ENCODE measurements at places on chromosomes 12 and 14.

- no peak overlapping the region for H3K27ac ChIP-seq
- no peaks in the 10 kb centered on the region for H3K4me1 ChIP-seq
- no peaks in the 10 kb centered on the region for H3K36me3 ChIP-seq
- no peak for DNase-seq
- no peak overlapping the region for H3K4me3 ChIP-seq
Observed at GRCh38 chr14:62125793-62126192, 363.6 kb downstream of the SNAPC1 start.

GRCh38 chr12:116380108-116380507 lies 102.6 kb upstream of the MED13L start:
- no peak overlapping the region for H3K4me3 ChIP-seq
- no peak overlapping the region for H3K27ac ChIP-seq
- H3K4me1 ChIP-seq: peaks cover 26% of the 10 kb centered on the region
- H3K36me3 ChIP-seq: no peaks in the 10 kb centered on the region
- no peak for DNase-seq

DNA sequence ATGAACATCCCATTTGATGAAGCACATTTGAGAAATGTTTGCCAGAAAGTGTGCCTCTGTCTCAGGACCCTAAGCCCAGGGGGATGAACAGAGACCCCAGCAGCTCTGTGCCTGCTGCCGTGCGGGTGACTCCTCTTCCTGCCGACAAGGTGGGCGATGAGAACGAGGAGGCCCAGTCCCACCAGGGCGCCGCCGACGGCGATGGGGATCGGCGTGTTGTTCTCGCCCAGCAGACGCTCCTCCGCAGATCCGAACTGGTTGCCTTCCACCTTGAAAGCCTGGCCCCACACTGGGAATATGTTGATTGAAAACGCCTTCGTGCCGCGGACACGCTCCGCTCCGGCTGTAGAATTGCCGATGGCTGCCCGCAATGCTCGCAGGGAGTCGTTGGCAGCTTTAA lies 44.1 kb downstream of the LRTM2 start:
- no peaks in the 10 kb centered on the region for H3K4me1 ChIP-seq
- H3K27ac ChIP-seq: no peak overlapping the region
- H3K27me3 ChIP-seq: peaks cover 25% of the 10 kb centered on the region
- peaks cover 1% of the 10 kb centered on the region for H3K36me3 ChIP-seq

GRCh38 chr12:106282457-106283097 lies 20.0 kb upstream of the TCP11L2 start:
- peaks cover 6% of the 10 kb centered on the region for H3K27me3 ChIP-seq
- H3K36me3 ChIP-seq: peaks cover 6% of the 10 kb centered on the region
- peaks cover 20% of the 10 kb centered on the region for H3K4me1 ChIP-seq

- no peak within 1 kb of the TSS for H3K27ac ChIP-seq
- H3K4me1 ChIP-seq: peaks cover 6% of the 10 kb centered on the region
- no peak within 1 kb of the TSS for H3K4me3 ChIP-seq
- H3K27me3 ChIP-seq: peaks cover 22% of the 10 kb centered on the region
- H3K36me3 ChIP-seq: no peaks in the 10 kb centered on the region
Observed at GRCh38 chr12:1820191-1820895, at the start of gene LRTM2. LRTM2 (plus strand) TSS chr12:1820565; CDS start chr12:1828149, 7,584 bp downstream.

DNA sequence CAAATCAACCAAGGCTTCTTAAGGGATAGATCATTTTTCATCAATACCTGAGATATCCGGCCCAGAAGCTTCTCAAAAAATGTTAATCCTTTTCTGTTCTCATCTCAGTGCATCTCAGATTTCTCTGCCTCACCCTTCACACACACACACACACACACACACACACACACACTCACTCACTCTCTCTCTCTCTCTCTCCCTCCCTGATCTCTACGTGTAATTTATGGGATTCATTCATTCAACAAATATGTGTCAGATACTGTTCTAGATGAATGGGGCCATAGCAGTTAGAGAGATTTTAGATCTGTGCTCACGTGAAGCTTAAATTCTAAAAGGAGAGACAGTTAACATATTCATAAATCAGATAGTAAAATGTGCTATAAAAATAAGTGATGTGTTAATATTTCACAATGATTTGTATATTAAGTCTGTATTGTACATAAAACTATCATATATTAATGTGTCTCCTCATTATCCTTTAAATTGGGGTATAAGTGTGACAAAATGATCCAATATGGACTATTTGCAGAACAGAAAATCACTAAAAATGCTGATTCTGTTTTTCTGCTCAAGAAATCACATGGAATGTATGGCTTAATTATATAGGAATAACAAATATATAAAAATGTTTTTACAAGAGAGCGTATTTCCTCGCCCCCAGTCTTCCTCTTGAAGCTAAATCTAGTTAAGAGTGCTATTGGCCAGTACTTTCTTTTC lies 7.3 kb upstream of the FRMD6 start:
- peaks cover 2% of the 10 kb centered on the region for H3K27me3 ChIP-seq
- DNase-seq: no peak
- H3K4me3 ChIP-seq: no peak overlapping the region

GRCh38 chr12:58655375-58655774 lies 264.9 kb downstream of the LRIG3 start:
- H3K4me3 ChIP-seq: no peak overlapping the region
- no peaks in the 10 kb centered on the region for H3K4me1 ChIP-seq
- H3K27ac ChIP-seq: no peak overlapping the region
- no peaks in the 10 kb centered on the region for H3K27me3 ChIP-seq

DNA sequence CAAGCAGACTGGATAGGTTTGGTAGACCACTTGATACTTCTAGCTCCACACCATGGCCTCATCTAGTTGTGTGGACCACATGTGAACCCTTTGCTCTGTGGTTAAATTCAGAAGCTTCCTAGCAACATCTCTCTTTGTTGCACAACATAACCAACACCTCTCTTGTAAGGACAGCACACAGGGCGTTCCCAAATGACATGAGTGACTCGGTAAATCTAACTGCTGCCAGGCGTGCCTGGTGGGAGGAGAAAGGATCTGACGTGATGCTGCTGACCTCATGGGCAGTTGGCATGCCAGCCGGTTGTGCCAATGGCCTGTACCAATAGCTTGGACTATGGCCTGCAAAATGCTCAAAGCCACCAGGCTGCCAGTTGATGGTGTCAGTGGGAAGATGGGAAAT lies 93.8 kb downstream of the CPSF2 start:
- no peak overlapping the region for H3K27ac ChIP-seq
- no peak for DNase-seq
- H3K36me3 ChIP-seq: peaks cover 6% of the 10 kb centered on the region

GRCh38 chr12:59723520-59723919 lies 127.7 kb downstream of the SLC16A7 start:
- H3K4me3 ChIP-seq: no peak overlapping the region
- no peak overlapping the region for H3K27ac ChIP-seq
- H3K4me1 ChIP-seq: no peaks in the 10 kb centered on the region
- peaks cover 14% of the 10 kb centered on the region for H3K36me3 ChIP-seq

All from activated naive CD8-positive, alpha-beta T cell treated with anti-CD3 and anti-CD28 coated beads, Interleukin-2, amount 50 U/mL, for 24 hours (primary cell).